ENCODE measurements at places on chromosomes 7 and 10.

DNA sequence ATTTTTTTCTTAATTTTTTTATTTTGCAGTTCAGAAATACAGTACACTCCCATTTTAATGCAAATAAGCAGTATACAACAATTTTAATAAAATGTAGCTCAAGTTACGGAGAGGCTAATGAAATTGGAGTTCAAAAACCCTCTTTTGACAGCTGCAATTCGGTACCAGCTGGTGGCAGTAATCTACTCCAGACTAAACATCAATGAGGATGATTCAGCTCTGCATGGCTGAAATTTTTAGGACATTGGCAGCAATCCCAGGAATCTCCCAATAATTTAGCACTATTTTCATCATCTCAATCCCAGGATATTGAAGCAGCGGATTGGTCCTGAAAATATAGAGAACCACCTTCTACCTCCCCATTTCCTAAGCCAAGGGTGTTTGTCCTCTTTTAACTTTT lies 278.8 kb downstream of the CACNA2D1 start:
- DNase-seq = no peak

- no peak for DNase-seq
Measured at GRCh38 chr10:19935176-19935575, 118.9 kb downstream of the PLXDC2 start.

DNA sequence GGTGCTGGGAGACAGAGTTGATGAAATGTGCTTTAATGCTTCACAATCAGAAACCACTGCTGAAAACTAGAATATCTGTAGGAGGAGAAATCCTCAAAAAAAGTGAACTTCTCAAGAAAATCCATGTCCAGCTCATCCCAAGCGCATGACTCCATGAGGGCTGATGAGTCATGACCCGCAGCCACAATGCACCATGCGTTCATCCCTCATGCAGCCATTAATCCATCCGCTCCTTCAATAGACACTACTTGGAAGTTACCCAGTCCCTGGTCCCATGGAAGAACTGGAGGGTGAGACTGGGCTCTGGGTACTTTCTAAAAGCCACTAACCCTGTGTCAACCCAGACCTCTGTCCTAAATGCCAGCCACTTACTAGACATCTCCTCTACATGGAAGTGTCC lies 24.4 kb downstream of the TMEM273 start:
- DNase-seq = no peak

- DNase-seq = no peak
Measured at GRCh38 chr7:37532636-37533035, 84.0 kb upstream of the ELMO1 start.

GRCh38 chr7:47179812-47180515 lies 401.9 kb downstream of the TNS3 start:
- DNase-seq = no peak

DNA sequence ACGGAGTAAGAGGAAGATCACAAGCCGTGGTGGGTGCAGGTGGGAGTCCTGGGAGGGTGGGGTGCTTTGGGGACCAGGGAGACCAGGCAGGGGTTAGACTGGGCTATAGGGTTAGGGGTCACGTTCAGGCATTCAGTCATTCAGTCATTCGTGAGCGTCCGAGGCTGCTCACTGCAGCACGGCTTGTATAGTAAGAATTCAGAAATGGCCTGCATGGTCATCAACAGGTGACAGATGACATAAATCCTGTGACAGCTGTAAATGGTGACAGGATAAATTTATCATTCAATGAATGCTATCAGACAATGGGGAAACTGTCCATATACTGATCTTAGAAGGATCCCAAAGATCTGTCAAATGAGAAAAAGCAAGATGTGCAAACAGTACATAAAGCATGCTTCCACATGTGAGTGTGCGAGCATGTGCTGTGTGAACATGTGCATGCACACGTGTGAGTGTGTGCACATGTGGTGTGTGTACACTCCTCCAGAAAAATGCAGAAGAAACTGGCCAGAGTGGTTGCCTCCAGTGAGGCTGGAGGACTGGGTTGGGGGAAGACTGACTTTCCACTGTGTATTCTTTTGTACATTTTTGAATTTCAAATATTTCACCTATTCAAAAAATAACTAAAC lies 32.0 kb upstream of the SMARCD3 start:
- no peak for DNase-seq

DNA sequence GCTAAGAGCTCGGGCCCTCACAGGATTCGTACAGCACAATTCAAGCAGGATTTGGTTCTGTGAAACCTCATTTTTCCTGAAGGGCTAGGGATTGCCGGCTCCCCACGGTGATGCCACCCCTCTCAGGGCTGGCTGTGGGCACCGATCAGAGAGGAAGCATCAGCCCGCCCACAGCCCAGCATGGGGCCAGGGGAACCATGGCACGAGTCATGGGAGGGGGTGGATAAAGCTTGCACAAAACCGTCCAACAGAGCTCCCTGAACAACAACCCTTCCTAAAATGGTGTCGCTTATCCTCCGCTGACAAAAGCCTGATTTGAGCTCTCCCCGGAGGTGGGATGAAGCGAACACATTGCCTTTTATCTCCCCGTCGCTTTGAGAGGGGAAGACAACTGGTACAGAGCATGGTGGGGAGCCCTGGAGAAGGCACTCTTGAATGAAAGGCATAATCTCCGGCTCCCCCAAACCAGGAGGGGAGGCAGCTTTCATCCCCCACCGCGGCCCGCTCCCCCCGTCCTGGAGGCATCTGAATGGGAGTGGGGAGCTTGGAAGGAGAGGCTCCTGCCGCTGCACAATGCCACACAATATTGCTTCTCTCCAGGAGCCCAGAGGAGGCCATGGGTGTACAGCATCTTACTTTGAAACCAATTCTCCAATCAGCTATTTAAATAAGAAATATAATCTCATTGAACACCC lies 144.0 kb downstream of the RPS24 start:
- DNase-seq = no peak

- DNase-seq = peak; percentile 12
Measured at GRCh38 chr7:50826371-50827172, 43.9 kb upstream of the GRB10 start.

GRCh38 chr7:133081119-133081598 lies 731 bp downstream of the CHCHD3 start:
- peak; percentile 3 for DNase-seq

- no peak for DNase-seq
Measured at GRCh38 chr10:94859086-94859485, 79.4 kb upstream of the CYP2C9 start.

GRCh38 chr10:69803809-69804208 lies 2.1 kb downstream of the COL13A1 start:
- DNase-seq = no peak

DNA sequence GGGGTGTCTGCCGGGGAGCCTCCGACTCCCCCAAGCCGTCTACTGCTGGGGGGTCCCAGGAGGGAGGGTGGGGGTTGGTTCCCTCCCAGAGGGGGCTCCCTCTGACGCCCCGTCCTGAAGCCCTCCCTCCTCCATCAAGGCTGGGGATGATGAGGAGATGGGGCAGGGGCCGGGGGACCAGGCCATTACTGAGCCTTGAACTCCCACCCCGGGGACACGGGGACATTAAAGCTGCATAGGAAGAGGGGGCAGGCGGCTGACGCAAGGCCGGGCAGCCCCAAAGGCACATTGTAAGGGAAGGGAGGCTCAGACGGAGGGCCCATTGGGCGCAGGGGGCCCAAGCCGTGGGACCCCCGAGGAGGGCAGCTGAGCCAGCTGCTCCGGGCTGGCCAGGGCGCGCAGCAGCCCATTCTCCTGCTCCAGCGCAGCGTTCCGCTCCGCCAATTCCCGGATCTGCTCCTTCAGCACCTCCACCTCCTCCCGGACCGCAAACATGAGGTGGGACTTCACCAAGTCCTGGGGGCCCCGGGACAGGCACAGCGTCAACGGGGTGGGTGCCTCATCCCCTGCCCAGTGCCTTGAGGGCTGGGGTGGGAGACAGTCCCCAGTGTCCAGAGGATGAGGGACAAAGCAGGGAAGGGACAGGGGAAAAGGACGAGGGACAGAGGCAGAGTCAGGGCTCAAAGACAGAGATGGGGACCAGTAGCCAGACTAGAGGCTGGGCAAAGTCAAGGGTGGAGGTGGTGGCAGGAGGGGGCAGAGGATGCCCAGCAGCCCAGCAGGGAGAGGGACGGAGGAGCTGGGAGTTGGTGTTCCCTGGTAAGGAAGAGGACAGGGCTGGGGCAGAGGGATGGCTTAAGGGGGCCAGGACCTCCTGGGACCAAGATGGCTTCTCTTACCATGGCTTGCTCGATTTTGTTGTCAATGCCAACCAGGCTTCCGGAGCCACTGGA lies 2.9 kb upstream of the SPACDR start:
- no peak for DNase-seq

DNA sequence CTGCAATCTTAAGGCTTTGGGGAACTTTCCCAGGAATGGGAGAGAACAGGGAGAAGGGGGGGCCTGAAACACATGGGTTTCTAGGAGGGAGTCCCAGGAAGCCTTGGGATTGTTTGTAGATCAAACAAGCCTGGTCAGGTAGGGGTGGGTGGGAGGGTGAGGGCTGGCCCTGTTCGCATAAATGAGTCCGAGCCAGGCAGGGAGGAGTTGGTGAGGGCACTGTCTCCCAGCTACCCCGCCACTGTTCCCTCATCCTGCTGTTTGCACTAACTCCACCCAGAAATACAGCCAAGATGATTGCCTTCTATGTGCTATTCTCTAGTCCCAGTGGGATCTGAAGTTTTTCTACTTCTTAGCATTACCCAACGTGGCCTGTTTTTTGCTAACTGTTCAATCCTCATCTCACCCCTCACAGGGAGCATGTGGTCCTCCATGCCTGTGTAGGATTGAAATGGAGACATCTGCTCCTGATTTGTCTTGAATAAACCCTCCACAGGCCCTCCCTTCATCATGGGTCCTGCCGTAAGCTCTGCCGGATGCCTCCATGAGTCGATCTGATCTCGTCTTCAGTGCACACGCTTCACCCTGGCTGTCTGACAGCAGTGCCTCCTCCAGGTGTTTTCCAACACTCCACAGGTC lies 257.0 kb downstream of the COBL start:
- DNase-seq = no peak

DNA sequence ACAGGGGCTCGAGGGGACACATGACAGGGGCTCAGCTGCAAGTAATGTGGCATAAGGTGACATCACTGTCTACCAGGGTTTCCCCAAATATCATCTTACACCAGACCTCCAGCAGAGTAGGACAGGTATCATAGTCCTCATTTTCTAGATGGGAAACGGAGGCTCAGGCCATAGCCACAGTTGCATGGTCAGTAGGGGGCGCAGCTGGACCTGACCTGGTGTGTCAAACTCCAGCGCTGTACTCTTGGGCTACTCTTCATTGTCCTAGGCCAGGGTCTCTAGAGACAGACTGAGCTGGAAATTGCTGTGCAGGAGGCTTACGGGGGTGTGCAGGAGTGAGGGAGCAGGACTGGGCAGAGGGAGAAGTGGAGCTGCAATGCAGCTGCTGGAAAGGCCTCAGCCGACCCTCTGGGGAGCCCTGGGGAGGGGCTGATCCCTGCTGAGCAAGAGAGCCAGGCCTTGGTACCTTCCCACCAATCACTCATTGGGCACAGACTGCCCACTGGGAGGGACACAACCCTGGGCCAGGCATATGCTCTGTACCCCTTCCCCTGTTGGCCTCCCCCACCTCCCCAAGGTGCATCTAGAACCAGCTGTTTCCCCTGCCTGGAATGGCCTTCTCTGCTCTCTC lies 89.9 kb downstream of the CDH23 start:
- DNase-seq = peak; percentile 54

DNA sequence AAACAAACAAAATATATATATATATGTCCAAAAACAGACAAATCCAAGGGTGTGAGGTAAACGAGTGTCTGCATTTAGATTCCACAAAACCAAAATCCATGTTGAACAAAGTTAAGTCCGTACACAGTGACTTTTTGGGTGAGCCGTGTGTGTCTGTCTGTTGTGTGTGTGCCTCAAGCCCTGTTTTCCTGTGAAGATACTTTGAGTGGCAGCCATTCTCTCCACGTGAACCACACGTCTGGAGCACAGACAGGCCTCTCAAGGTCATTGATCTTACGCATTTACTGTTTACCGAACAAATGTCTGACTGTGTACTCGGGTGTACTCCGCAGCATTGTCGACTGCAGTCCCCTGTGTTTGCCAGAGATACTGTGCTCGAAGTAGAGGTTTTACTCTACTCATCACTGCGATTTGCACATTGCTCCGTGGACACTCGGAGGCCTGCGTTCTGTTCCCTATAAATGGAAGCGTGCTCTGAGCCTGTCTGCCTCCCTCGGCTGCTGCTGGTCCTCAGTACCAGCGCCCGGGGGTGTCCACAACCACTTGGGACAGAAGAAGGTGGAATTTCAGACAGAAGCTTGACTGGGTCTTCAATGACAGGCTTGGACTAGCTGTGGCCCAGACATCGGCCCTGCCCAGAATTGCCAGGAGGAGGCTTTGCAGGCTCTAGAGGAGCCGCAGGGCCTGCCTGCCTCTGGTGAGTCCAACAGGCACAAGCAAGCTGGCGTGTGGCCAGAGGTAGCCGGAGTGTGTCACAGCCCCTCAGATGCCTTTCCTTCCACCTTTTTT lies 22.1 kb downstream of the CYP17A1 start:
- DNase-seq = no peak
